ENCODE measurements at places on chromosomes 5 and 9.

DNA sequence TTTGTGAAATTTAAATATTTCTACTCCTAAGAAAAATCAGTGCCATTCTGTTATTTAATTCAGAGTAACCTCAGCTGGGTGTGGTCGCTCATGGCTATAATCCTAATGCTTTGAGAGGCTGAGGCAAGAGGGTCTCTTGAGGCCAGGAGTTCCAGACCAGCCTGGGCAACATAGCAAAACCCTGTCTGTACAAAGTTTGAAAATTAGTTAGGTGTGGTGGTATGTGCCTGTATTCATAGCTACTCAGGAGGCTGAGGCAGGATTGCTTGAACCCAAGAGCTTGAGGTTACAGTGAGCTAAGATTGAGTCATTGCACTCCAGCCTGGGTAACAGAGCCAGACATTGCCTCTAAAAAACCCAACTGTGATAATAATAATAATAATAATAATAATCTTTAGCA, 44.8 kb upstream of the CNTLN start:
- no peak for DNase-seq

DNA sequence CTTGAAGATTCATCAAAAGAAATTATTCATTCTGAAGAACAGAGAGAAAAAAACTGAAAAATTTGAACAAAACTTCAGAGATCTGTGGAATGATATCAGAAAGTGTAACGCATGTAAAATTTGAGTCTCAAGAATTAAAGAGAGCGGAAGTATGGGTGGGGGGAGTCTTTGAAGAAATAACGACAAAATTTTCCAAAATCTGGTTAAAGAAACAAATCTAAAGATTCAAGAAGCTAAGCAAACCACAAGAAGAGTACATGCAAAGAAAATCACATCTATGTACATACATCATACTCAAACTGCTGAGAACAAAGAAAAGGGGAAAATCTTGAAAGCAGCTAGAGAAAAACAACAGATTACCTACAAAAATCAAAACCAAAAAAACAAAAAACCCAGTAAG, 149.4 kb upstream of the TBCA start:
- no peak for DNase-seq

- DNase-seq = peak; percentile 28
These were observed 1.3 kb downstream of the MACIR start for GRCh38 chr5:103259705-103260355.

- peak; percentile 13 for DNase-seq
These were observed 2.6 kb upstream of the NFIL3 start for GRCh38 chr9:91426123-91426745.

- no peak for DNase-seq
These were observed 405.5 kb downstream of the ARHGEF28 start for GRCh38 chr5:74031536-74031935.

DNA sequence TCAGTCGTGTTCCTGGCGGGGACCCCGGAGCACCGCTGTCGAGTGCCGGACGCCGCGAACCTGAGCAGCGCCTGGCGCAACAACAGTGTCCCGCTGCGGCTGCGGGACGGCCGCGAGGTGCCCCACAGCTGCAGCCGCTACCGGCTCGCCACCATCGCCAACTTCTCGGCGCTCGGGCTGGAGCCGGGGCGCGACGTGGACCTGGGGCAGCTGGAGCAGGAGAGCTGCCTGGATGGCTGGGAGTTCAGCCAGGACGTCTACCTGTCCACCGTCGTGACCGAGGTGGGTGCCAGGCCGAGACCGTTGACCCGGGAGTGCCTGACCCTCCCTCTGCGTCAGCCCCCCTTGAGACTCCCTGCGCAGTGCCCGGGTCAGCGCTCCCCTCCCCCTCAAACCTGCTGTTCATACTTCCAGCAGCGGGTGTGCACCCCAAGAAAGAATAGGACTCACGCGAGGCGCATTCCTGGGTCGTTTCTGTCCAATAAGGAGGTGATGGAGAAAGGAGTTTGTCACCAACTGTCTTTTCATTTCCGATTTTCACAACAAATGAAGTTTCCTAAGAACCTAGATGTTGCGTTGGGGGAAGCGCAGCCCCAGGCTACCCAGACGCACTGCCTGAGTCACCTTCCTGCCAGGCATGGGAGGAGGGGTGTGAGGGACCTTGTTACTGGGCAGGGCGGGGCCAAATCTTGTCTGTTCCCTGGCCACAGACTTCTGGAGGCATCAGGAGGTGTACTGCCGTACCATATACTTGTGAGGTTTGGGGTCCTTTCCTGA, 722 bp downstream of the SLC22A4 start:
- DNase-seq = no peak

- DNase-seq = no peak
These were observed 90.2 kb downstream of the ESM1 start for GRCh38 chr5:54894957-54895815.

- no peak for DNase-seq
These were observed 478.7 kb downstream of the PRR16 start for GRCh38 chr5:120942596-120943350.

DNA sequence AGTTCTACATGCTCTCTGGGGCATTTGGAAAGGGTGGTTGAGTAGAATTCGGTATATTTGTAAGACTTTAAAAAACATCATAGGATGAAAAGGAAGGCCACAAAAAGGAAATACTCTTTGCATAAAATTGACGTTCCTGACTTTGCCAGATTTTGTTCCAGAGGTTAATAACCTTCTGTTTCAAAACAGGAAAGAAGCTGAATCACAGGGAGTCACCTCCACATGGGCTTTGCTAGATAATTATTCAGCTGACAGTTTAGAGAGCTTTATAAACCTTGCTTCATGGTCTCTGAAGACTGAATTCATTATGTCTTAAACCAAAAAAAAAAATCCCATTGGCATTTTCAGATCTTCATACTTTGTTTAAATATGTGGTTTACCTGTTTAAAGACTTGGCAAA, 203.7 kb downstream of the SEMA6A start:
- no peak for DNase-seq

DNA sequence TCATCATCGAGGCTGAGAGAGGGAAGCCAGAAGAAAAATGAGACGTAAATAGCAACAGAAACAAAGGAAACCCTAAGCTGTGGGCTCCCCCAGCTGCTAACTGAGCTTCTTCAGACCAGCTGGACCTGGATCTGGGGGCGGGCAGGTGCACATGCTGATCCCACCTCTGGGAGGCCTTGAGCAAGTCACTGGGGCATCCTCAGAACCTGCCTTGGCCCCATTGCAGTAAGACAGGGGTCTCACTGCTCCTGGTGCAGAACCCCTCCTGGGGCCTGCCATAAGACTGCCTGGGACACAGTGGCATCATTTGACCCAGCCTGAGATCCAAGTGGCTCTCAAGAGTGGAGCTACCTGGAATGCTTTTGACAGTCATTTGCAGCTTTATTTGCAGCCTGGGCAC, 77.4 kb downstream of the PHF2 start:
- no peak for DNase-seq

GRCh38 chr5:145996135-145996534, 59.8 kb downstream of the SH3RF2 start:
- DNase-seq = no peak

GRCh38 chr5:78717674-78718584, 69.4 kb upstream of the LHFPL2 start:
- no peak for DNase-seq

DNA sequence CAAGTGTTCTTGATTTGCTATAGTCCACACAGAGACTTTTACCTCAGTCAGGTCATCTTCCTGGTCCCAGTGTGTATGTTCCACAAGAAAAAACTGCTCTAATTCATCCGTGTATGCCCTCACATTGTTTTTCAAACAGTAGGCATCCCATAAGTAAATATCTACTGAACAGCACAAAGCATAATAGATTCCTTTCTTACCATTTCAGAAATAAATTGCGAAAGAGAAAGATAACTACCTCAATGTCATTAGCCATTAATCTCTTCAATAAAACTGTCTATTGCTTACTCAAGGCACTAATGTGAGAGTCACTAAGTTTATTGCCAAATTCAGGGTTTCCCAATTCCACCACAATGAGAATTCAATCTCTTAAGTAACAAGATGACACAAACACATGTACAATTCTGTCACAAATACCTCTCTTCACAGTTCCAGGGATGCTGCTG, 9.6 kb downstream of the FBXW2 start:
- DNase-seq = no peak

DNA sequence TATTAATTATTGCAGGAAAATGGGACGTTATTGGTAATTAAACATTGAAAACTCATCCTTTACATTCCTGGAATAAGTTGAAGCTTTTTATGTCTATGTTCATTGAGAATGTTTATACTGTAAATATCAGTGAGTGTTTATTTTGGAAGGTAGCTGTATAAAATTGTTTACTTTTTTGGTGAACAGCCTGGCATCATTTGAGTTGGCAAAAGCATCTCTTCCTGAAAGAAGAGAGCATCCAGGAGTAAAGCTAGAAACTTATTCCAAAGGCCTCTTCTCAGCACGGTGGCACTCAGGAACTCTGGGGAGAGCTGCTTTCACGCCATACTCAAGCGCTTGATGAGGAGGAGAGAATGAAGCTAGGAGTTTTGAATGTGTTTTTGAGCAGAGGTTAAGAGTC, 79.9 kb downstream of the GAPVD1 start:
- DNase-seq = no peak

DNA sequence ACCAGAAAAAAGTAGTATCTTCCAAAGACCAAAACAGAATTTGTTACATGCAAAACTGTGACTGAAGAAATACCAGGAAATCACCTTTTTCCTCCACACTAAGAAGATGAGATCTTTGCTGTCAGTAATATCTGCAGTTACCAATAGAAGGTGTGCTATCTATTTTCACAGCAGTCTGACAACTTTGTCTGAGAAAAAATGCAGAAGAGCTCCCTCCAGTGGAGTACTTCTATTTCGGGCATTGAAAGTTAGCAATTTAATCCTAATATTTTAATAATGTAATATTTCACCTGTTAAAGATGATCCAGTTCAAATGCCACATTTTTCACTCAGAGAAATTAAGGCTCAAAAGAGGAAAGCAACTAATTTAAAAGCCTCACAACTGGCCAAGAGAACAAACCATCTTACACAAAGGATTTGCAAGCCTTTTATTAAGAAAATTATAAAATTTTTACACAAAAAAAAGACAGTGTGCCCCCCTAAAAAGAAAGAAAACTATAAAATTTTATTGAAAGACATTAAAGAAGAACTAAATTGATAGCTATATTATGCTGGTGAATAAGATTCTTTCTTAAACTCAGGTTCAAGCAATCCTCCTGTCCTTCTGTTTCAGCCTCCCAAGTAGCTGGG, 50.6 kb downstream of the DEPDC1B start:
- peak; percentile 32 for DNase-seq

- DNase-seq = no peak
These were observed 478.3 kb downstream of the EBF1 start for GRCh38 chr5:158621391-158621790.

- no peak for DNase-seq
These were observed 615.8 kb downstream of the HTR1A start for GRCh38 chr5:63346451-63346850.

GRCh38 chr5:115831163-115831768, 10.1 kb downstream of the ATG12 start:
- DNase-seq = no peak

GRCh38 chr9:76926846-76927245, 20.9 kb upstream of the PRUNE2 start:
- DNase-seq = no peak

GRCh38 chr5:125150041-125150669, 403.7 kb upstream of the ZNF608 start:
- DNase-seq = no peak

- no peak for DNase-seq
These were observed 38.0 kb upstream of the OLFM1 start for GRCh38 chr9:135049460-135049859.

GRCh38 chr5:20369518-20369885, 381.5 kb upstream of the CDH18 start:
- no peak for DNase-seq

DNA sequence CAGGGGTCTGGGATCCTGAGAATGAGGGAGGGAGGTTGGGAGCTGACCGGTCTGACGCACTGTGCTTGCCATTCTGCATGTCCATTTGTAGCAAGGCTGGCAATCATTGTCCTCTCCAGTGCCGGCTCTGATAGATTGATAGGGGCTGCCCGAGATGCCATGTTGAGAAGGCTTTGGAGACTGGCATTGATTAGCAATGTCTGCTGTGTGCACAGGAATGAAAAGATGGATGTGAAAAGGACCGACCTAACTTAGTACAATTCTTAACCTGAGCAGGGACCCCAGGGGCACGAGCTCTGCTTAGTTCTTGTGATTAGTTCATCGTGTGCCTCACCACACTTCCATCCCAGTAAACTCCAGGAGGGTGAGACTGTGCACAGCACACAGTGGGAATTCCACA, 17.0 kb downstream of the NEK6 start:
- DNase-seq = no peak

DNA sequence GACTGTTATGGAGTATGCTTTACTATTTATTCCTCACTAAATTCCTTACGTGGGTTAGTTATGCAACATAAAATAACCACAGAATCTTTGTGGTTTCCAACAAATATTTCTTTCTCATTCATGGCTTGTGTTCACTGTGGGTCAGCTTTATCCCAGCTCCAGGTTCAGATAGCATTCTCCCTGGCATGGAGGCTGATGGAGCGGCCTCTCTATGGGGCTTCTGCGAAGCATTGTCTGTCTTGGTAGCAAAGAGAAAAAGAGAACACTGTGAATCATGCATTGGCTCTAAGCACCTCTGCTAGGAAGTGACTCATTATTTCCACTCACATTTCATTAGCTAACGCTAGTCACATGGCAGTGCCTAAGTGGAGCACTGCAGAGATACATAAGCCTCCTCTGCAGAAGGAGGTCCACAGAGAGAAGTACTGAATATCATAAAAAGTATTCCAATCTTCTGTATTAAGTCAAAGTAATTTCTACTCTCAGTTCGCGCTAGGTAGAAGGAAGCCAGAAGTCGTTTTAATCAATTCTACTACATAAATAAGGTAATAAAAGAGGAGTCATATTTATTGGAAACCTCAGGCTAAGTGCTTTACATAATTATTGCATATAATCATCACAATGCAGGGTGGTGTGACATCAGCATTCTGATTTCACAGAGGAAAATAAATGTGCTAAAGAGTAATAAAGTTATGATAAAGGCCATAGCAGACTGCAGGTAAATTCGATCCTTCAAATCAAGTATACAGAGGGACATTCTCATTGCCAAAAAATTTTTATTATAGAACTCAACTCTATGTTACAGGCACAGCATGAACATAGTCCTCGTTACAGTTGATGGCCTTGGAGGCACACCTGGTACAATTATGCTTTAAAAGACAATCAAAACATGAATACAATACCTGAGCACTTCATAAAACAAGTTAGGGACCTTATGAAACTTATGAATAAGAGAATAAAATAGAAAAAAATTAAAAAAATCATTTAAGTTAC, 531.1 kb downstream of the CETN3 start:
- no peak for DNase-seq

- DNase-seq = no peak
These were observed 266.2 kb downstream of the NSG2 start for GRCh38 chr5:174311531-174312269.

- no peak for DNase-seq
These were observed 152.3 kb downstream of the TTC39B start for GRCh38 chr9:15154677-15155076.

DNA sequence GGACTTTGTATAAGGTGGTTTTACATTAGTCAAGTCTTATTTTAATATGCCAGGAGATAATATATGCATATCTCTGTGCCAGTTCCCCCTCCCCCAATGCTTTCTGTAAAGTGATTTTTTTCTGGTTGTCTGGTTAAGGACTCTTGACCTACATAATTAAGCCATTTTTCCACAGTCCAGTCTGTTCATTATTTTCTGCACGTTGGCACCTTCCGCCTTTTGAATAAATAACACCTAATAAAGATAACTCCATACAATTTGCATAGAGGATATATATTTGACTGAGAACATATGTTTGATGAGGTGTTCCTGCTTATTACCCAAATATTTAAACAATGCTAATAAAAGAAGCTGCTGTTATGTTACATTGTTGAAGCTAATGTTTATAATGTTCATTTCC, 320.9 kb downstream of the DMAC1 start:
- no peak for DNase-seq

GRCh38 chr9:113929634-113930389, 53.7 kb downstream of the ZNF618 start:
- DNase-seq = no peak
